Smooth muscle cell of the brain vasculature (primary cell): ENCODE measurements at places on chromosomes 16 and 17.
A peak's percentile ranks its signal among the peaks of the same experiment; 100 is the strongest.

GRCh38 chr17:49969134-49969759 is at the start of gene DLX4:
Gene DLX4, plus strand, starts transcription at chr17:49969190. Its CDS starts 279 bp downstream, at chr17:49969469.
- DNase-seq: no peak

GRCh38 chr17:80877729-80878303 is 113.8 kb upstream of the CHMP6 start:
- DNase-seq: no peak

DNA sequence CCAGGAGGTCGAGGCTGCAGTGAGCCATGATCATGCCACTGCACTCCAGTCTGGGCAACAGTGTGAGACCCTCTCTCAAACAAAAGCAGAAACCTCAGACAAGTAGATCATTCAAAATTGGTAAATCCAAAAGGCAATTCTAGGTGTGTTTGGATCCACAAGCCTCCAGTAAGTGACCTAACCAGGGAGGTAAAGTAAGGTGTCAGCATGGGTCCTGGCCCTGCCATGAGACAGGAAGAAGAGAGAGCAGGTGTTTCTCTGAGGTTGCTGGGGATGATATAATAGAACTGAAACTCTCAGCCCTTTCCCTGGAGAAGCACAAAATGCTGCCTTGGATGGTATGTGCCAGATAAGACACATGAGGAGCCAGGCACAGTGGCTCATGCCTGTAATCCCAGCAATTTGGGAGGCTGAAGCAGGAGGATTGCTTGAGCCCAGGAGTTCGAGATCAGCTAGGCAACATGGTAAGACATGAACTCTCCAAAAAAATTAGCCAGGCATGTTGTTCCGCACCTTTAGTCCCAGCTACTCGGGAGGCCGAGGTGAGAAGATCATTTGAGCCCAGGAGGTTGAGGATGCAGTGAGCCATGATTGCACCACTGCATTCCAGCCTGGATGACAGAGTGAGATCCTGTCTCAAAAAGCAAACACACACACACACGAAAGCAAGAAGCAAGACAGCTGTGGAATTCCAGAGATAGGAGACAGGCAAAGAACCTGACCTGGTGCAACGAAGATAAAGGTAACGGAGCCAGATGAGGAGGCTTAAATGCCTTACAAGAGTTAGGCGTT is 6.5 kb downstream of the TM4SF5 start:
- no peak for DNase-seq

- no peak for DNase-seq
Observed at GRCh38 chr17:60154616-60155426, 5.0 kb downstream of the CA4 start.

DNA sequence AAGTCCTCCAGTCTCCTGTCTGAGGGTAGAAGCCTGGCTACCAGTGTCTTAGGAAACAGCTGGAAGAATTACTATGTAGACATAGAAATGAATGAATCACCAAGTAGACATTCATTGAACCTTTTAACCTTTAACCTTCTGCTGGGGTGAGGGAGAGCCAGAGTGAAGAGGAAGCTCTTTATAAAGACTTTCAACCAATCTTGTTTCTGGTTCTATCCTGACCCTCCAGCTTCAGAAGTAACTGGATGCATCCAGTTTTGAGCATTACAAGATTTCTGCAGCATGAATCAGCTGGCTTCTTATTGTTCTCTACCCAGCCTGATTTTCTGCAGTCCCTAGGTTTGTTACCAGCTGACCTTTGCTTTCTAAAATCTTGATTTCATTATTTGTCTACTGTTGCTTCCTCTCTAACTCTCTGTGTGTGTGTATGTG is 8.5 kb downstream of the TEKT1 start:
- no peak for DNase-seq

- no peak for DNase-seq
Observed at GRCh38 chr16:71570144-71570543, 6.7 kb downstream of the TAT start.

- peak; percentile 50 for DNase-seq
Observed at GRCh38 chr16:50213939-50214519, 52.3 kb upstream of the ADCY7 start.

DNA sequence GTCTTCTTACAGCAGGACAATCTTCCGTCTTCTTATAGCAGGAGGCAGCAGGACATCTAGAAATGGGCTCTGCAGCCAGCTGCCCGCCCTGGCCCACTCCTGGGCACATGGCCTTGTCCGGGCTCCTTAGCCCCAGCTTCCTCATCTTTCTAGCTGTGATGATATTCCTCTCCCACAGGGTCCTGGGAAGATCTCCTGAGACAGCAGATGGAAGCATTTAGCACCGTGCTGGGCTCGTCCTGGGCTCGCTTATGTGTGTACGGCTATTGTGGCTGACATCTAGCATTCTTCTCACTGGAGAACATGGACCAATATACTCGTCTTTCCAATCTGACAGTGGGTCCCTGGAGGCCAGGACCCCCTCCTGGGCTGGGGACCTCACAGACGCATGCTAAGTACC is 48.5 kb downstream of the TIMM22 start:
- DNase-seq: no peak

- DNase-seq: no peak
Observed at GRCh38 chr17:59561042-59561441, 4.4 kb upstream of the DHX40 start.

GRCh38 chr17:50407921-50408320 is 10.6 kb upstream of the LRRC59 start:
- no peak for DNase-seq

- no peak for DNase-seq
Observed at GRCh38 chr16:3792472-3793012, 75.2 kb upstream of the TRAP1 start.

GRCh38 chr16:180681-181564 is 664 bp downstream of the HBQ1 start:
- DNase-seq: no peak

GRCh38 chr16:62253966-62254365 is 217.7 kb upstream of the CDH8 start:
- no peak for DNase-seq

DNA sequence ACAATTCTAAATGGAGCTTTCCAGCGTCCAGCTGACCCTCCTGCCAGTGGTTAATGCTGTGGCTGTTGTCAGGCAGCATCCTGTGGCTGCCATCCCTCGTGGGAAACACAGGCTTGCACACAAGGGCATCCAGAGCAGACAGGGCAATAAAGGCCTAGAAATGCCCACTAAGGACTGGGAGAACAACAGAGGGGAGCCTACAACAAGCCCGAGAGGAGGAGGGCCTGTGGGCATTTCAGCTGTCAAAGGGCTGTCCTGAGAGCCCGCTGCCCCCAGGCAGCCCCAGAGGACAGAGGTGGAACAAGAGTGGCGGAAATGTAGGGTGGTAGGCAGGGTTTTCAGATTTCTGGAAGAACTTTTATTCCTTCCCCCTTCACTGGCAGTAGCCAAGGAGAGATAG is 81.1 kb downstream of the TNRC6C start:
- DNase-seq: no peak

GRCh38 chr16:65095906-65096305 is 26.0 kb downstream of the CDH11 start:
- DNase-seq: no peak

DNA sequence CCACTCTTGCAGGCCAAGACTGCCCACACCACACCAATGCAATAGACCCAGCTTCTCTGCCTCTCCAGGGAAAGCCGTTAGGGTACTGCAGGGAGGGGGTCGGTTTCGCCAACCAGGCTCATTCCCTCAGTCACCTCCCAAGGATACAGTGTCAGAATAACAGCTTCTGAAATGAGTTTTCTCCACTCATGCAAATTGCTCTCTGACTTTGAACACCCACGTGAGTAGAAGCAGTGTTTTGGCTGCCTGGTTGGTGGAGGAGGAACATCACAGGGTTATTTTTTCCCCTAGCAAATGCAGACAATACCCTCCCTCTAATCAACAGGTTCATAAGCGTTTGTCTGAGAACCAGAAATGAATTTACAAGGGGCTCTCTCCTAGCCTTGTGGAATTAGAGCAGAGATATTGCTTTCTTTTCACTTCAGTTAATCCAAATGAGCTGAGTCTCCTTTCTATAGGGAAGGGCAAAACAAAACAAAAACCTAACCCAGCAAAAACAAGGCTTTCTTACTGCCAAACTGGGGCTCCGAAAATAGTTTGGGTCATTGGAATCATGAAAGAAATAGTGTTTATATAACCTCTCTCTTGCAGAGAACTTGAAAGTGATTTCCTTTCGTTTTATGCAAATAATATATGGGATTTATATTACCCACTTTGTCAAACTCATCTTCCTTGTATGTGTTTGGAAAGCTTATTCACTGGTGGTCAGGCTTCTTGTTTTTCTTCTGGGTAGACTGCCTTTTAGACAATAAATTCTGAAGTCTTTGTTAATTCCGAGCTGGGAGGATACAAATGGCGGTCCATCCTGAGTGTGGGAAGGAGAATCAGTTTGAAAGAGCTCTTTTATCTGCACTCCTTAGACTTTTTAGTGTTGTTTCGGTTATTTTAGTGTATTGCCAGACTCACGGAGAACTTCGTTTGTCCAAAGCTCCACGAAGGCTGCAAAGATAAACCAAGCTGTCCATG is 229.9 kb downstream of the MSI2 start:
- no peak for DNase-seq

- DNase-seq: no peak
Observed at GRCh38 chr17:35293151-35293847, 50.4 kb downstream of the SLFN5 start.

GRCh38 chr16:86823888-86824671 is 245.7 kb downstream of the FOXL1 start:
- peak; percentile 69 for DNase-seq

GRCh38 chr17:38698760-38699159 is 6.3 kb upstream of the MLLT6 start:
- DNase-seq: no peak

GRCh38 chr16:56348168-56349085 is 76.9 kb downstream of the AMFR start:
- DNase-seq: no peak

- no peak for DNase-seq
Observed at GRCh38 chr16:19822533-19822932, 62.1 kb downstream of the GPRC5B start.

DNA sequence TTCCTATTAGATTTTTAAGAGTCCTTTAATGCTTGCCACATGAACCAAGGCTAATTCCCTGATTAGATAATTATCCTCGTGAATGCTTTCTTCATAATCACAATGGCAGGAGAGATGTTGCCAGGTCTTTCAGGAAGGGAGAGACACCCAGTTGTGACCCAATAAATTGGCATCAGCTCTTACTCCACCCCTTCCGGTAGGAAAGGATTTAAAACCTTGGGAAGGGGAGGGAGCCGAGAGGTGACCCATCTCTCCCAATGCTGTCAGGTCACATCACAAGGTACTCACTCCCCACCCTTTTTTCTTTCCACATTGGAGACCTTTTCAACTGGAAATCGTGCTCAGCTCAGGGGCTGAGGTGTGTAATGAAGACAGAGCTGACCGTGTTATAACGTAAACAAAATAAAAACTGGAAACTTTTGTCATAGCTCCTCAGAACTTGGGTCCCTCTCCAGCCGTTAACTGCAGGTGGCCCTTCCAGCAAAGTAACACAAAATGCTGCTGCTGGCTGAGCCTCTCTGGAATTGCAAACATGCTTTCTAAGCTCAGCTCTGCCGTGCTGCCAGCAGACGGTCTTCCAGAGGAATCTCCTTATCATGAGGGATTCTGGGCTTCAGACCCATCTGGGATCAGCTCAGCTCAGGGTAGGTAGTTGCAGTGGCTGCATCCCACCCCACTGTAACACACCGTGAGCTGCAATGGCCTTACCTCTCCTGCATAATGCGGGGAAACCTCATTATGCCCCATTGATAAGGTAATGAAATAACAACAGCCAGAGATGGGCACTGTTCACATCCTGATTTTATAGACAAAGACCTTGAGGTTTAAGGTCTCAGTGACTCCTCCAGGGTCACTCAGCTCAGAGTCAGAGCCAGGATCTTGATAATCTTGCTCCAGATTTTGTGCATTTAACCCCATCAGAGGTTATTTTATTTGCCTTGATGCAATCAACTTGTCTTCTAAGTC is 15.6 kb downstream of the TMEM100 start:
- DNase-seq: no peak

- no peak for DNase-seq
Observed at GRCh38 chr16:76386784-76387183, 109.6 kb downstream of the CNTNAP4 start.

DNA sequence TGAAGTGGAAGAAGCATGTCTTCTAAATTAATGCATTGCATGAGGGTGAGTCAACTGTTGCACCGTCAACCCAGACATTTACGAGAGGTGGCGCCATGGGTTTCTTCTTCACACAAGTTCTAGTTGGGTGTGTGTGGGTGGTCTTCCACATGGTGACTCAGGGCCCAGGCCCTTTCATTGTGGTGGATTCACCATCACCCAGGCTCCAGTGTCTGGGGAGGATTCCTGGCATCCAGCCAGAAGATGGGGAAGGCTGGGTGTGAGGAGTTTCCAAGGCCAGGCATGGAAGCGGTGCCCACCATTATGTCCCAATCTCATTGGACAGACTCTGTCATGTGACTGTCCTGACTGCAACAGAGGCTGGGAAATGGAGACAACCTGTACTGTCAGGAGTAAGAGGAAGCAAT is 21.4 kb upstream of the JPH3 start:
- no peak for DNase-seq

GRCh38 chr16:23863511-23864422 is 28.0 kb downstream of the PRKCB start:
- DNase-seq: no peak

DNA sequence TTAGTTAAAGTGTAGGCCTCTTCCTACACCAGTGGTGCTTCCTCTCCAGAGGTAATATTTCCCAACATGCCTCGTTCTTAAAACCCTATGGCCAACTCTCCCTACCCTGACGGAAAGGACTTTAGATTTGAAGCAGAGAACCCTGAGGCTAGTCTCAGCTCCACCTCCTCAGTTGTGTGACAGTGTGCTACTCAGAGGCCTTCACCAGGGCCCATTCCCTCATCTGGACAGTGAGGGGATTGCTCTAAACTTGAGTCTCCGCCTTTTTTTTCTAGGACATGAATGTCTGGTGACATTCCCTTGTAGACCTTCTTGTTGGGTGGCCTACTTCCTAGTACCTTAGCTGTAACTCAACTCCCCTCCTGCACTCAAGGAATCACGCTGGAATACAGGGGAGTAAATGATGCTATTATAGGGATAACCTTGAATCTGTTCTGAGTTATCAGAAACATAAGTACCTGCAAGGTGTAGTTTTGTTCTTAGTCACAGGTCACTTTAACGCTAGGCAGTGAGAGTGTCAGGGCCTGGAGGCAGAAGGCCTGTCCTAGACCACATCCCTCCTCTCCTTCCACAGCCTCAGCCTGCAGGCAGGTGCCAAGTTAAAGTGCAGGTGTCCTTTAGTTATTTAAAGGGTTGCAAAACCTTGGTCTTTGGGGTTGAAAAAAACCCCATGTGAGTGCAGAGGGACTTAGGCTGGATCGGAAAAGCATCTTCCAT is 26.9 kb downstream of the LDHD start:
- DNase-seq: no peak
